Activated naive CD8-positive, alpha-beta T cell treated with anti-CD3 and anti-CD28 coated beads, Interleukin-2, amount 50 U/mL, for 16 hours (primary cell): ENCODE measurements at places on chromosomes 5 and 9.

DNA sequence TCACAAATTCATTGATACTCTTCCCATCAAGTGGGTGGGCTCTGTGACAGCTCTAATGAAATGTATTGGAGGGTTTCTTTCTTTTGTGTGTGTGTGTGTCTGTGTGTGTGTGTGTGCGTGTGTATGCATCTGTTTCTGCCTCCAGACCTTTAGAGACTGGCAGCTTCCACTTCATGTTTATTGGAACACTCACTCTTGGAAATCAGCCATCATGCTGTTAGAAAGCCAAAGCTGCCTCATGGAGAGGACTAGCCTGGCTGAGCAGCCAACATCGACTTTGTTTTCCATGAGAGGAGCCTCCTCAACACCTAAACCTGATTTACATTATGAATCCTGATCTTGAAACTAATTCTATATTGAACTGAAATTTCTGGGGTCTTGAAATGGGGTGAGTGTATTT is 128.5 kb upstream of the FAM174A start:
- no peak for DNase-seq

DNA sequence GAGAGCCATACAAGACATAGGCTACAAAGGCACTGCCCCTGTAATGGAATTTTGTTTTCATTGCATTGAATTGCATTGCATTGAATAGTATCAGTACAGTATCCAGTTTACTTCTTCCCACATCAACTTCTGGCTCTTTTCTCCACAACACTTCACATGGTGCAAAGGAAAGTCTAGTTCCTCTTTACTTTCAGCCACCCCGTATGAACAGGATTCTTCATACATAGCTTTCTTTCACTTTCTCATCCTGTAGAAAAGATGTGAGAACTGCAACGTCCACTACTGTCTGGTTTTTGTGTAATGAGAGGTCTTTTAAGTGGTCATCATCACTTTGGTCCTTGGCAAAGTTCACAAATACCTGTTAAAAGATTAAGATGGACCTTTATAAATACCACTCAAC is 20.2 kb downstream of the NIPSNAP3B start:
- DNase-seq = no peak

DNA sequence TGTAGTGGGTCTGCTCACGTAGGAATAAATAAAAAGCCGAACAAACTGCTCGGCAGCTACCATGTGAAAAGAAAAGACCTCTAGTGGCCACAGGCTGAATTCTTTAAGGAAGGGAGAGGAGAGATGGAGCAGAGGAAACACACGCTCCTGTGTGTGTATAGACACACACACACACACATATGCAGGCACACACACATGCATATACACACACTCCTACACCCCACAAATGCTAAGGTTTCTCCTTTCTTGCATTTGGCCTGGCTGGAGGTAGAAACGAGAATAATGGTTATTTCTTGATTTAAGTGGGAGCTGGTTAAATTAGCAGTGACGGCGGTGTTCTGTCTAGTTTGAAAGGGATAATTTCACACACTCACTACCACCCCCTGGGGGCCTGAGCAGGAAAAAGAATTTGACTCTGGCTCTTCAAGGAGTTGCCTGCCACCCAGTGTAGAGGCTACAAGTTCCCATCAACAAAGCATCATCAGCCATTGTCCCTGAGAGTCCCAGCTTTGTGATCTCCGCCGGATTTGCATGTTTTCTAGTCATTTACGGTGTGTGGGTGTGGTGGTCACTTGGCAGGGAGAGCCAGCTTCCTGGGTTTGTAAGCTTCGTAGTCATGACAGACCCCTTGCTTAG is at the start of gene INSYN2B:
Gene INSYN2B (minus strand): TSS at position 78 of the 636 bp plus-strand sequence. CDS start 96,597 bp downstream, outside the sequence.
- no peak for DNase-seq

DNA sequence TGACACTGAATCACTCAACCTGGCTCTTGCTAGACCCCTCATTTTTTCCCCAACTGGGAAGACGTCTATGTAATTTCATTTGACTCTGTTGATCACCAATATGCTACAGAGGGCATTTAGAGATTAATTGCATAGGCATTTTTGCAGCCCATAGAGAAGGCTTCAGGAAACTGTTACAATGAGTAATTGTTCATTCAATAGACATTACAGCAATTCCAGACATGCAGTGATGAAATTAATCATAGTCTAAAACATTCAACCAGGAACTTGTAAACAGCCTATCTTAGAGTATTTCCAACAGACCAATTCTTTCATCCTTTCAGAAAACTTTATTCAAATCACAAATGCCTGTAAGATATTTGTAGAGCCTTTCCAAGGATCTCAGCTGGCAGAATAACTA is 122.3 kb downstream of the MARCHF11 start:
- DNase-seq = no peak

- no peak for DNase-seq
These were observed 196.4 kb upstream of the PTGER4 start for GRCh38 chr5:40483316-40483715.

- DNase-seq = no peak
These were observed 77.3 kb downstream of the PALM2AKAP2 start for GRCh38 chr9:109857336-109857735.

DNA sequence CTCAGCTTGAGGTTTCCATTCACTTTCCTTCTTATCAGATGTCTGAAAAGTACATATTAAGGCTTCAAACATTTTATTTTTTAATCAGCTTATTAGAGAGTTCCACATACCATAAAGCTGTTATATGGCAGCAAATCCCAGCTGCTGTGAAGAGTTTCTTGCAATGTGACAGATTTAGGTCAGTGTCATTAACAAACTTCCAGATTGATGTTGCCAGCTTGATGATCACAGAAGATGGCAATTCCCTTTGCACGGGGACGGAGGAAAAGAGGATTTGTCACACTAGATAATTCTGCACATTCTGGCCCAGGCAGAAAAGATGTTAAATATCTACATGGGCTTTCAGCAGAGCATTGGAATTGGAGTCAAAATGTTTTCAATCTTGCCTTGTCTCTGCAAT is 215.8 kb downstream of the BRINP1 start:
- DNase-seq = no peak

DNA sequence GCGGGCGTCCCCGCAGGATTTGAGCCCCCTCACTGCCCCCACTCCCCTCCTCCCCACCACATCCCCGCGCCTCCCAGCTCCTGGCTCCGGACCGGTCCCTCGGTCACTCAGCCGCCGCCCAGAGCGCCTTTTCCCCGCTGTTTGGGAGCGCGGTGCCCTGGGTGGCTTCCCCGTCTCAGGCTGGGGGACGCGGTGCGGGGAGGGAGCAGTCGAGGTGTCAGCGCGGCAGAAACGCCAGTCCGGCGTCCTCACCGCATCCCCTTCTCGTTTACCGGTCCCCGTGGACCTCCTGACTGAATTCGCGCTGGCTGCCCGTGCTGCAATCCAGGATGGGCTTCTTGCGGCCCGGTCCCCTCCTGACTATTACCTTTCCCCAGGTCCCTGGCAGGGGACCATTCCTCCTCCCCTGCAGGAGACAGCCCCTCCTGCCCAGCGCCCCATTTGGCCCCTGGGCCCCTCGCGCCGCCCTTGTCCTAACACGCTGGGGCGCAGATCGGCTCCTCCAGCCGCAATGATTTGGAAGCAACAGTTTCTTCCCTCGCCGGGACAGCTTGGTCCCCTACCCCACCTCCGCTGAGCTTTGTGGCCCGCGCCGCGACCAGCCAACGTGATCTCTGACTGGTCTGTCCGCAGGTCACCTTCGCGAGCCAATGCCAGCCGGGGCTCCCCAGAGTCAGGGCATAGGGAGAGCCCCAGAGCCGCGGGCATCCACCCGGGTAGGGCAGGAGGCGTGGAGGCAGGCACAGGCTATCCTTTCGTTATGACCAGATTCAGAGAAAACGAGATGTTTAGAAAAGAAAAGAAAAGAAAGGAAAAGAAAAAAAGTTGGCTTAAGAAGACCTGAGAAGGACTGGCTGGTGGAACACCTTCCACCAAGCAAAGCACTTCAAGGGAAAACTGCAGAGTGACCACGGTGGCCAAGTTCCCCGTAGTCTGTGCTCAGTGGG is 1.2 kb downstream of the ANKRD33B start:
- no peak for DNase-seq

DNA sequence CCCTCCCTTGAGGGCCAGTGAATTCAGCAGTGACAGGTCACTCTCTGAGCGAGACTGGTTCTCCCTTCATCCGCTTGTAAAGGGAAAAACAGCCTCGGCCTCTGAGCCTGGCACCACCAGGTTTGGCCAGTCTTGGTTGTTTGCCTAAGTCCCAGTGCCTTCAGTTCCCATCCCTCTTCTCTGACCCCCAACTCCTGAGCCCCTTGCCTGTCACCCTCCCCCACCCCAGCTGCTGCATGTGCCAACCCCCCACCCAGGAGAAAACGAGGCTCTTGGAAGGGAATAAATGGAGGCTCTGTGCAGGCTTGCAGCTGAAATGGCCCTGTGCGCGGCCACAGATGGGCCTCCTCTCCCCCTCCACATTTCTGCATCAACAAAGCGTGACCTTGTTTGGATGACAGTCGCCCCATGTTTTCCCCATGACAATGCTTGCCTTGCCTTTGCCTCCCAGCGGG is 3.1 kb downstream of the URM1 start:
- DNase-seq = no peak

GRCh38 chr5:110663525-110663924 is 62.9 kb downstream of the TMEM232 start:
- DNase-seq = no peak
